ENCODE measurements at places on chromosomes 3 and 15.

- H3K36me3 ChIP-seq = peaks cover 91% of the 10 kb centered on the region
- no peaks in the 10 kb centered on the region for H3K27me3 ChIP-seq
- H3K4me1 ChIP-seq = peaks cover 19% of the 10 kb centered on the region
- H3K4me3 ChIP-seq = no peak overlapping the region
- H3K27ac ChIP-seq = peak overlapping the region; percentile 12
These were observed 8.0 kb downstream of the NFKBIZ start for GRCh38 chr3:101857301-101857741.

DNA sequence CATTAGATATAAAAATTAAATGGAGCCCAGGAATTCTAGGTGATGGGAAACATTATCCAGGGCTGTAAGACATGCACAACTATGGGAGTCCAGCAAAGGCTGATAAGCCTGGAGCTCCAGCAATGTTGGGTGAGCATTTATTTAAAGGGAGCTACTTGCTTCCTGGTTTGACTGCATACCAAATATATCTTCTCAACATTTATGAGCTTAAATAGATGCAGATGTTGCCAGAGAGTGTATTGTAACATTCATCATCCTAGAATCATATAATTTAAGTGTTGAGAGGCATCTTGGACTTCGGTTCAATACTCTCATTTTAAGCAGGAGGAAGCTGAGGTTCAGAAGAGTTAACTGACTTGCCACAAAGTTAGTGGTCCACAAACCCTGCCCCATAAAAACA, 12.2 kb upstream of the POLR2M start:
- DNase-seq = no peak
- H3K4me3 ChIP-seq = no peak overlapping the region
- no peaks in the 10 kb centered on the region for H3K36me3 ChIP-seq
- no peak overlapping the region for H3K27ac ChIP-seq
- no peaks in the 10 kb centered on the region for H3K27me3 ChIP-seq

DNA sequence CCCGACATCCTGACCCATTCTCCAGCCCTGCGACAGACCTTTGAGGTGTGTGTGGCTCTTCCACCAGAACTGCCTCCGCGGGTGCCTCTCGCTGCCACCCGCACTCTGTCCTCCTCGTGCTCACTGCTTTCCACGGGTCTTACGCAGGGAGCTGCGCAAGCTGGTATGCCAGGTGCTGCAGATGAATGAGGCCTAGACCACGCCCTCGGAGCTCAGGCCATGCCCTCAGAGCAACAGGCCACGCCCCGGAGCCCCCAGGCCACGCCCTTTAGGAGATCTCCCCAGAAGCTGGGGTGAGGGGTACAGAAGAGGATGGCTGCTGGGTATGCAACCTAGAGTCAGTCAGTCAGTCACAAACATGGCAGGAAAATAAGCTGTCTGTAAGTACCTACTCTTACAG, 300.3 kb downstream of the GABRG3 start:
- H3K4me1 ChIP-seq = no peaks in the 10 kb centered on the region
- H3K4me3 ChIP-seq = no peak overlapping the region
- H3K27ac ChIP-seq = no peak overlapping the region
- no peaks in the 10 kb centered on the region for H3K27me3 ChIP-seq

- H3K27me3 ChIP-seq = no peaks in the 10 kb centered on the region
- H3K4me1 ChIP-seq = no peaks in the 10 kb centered on the region
- H3K36me3 ChIP-seq = no peaks in the 10 kb centered on the region
- no peak for DNase-seq
These were observed 908.4 kb downstream of the EPHA3 start for GRCh38 chr3:90015688-90016356.

GRCh38 chr15:64029110-64029509, 17.2 kb downstream of the DAPK2 start:
- no peaks in the 10 kb centered on the region for H3K27me3 ChIP-seq
- H3K27ac ChIP-seq = peak overlapping the region; percentile 8
- peaks cover 36% of the 10 kb centered on the region for H3K4me1 ChIP-seq
- DNase-seq = no peak
- peaks cover 18% of the 10 kb centered on the region for H3K36me3 ChIP-seq

DNA sequence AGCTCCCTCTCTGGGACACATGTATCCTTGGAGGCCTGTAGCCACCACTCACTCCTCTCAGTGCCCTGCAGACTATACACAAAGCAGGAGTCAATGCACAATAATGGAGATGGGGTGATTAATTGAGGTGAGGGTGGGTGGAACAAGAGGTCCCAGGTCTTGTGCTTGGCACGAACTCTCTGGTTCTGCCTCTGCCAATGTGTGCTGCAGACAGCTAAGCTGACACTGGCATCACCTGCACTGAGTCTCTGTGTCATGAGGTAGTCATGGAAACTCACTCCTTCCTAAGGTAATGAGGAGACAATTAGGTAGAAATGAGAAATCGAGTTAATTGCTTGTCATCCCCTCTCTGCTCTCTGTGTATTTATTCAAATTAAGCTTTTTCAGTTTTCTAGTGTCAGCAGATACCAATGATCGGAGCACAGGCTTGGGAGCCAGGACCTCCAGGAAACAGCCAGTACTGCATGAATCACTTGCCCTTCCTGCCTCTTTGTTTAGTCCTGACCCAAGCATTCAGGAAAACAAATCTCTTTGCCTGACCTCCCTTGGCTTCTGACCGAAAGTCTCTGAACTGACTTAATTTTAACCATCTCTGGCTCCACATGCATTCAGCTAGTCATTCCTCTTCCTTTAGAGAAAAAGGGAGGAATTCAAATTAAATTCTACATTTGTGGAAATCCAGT, 56.7 kb downstream of the DRD3 start:
- DNase-seq = no peak
- H3K4me3 ChIP-seq = no peak overlapping the region
- H3K4me1 ChIP-seq = peaks cover 6% of the 10 kb centered on the region
- H3K27me3 ChIP-seq = no peaks in the 10 kb centered on the region

DNA sequence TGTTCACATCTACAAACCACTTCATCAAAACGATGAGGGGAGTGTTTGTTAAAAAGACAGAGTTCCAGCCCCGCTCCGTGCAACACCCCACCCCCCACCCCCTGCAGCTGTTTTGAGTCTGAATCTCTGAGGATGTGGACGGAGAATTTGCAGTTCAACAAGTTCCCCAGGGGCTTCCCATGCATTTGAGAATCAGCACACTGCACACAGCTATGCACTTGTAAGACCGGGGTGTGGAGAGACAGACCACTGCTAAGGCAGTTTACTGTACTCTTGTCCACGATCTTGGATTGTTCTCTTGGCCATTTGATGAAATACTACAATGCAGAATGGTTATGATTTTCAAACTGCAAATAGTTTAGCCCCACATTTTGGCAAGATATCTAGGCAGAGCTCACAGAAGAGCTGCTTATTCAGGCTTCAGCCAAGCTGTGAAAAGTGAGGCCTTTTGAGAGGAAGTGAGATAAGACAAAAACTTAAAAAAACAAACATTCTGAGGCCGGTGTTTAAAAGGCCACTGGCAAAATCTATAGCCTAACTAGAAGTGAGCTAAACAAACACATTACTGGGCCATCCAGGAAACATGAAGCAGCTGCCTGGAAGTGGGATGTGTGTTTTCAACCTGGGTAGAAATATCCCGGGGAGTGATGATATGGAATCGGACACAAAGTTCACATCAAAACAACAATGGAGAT, 308.2 kb upstream of the ADAMTS9 start:
- no peak overlapping the region for H3K27ac ChIP-seq
- H3K36me3 ChIP-seq = no peaks in the 10 kb centered on the region
- no peak for DNase-seq
- no peaks in the 10 kb centered on the region for H3K4me1 ChIP-seq
- no peak overlapping the region for H3K4me3 ChIP-seq

- no peak for DNase-seq
- H3K27me3 ChIP-seq = no peaks in the 10 kb centered on the region
- peaks cover 39% of the 10 kb centered on the region for H3K4me1 ChIP-seq
- H3K4me3 ChIP-seq = no peak overlapping the region
- H3K36me3 ChIP-seq = no peaks in the 10 kb centered on the region
- H3K27ac ChIP-seq = peak overlapping the region; percentile 51
These were observed 233.4 kb downstream of the CHST2 start for GRCh38 chr3:143352850-143353550.

GRCh38 chr3:81530180-81530939, 231.1 kb downstream of the GBE1 start:
- no peak overlapping the region for H3K27ac ChIP-seq
- DNase-seq = no peak
- H3K4me1 ChIP-seq = no peaks in the 10 kb centered on the region
- no peaks in the 10 kb centered on the region for H3K27me3 ChIP-seq
- H3K4me3 ChIP-seq = no peak overlapping the region
- H3K36me3 ChIP-seq = peaks cover 7% of the 10 kb centered on the region

GRCh38 chr3:186172353-186172752, 63.5 kb upstream of the ETV5 start:
- no peaks in the 10 kb centered on the region for H3K27me3 ChIP-seq
- no peak overlapping the region for H3K4me3 ChIP-seq
- no peak for DNase-seq

DNA sequence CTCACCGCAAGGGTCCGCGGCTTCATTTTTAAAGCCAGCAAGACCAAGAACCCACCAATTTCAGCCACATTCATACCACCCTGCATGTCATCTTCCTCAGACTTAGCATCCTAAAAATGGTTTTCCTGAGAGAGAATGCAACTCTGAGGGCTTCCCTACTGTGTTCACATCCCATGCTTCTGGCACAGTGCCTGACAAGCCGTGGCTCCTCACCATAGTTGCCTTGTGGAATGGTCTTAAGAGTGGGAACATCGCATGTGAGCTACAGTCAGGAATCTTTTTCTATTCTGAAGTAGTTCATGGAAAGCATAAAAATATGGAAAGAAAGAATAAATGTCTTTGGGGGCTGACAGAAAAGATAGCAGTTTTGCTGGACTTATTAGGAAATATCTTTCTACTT, 120.3 kb downstream of the RAP2B start:
- peaks cover 21% of the 10 kb centered on the region for H3K4me1 ChIP-seq
- no peaks in the 10 kb centered on the region for H3K36me3 ChIP-seq
- no peak for DNase-seq
- no peaks in the 10 kb centered on the region for H3K27me3 ChIP-seq
- no peak overlapping the region for H3K4me3 ChIP-seq
- H3K27ac ChIP-seq = no peak overlapping the region

DNA sequence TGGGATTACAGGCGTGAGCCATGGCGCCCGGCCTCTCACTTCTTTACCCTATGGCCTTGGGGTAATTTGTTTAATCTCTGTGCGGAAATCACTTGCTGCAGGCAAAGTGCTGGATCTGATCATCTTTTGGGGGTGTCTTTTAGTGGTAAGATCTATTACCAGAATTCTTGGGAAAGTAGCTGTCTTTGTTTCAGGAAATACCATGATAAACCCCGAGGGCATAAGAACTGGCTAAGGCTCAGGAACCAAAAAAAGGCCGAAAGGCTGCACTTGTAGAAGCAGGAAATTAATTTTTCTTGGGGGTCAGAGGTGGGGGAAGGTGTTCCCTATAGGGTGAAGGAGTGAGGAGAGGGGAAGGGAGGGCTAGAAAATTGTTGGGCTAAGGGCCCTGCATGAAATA, 22.7 kb upstream of the IGF2BP2 start:
- H3K36me3 ChIP-seq = no peaks in the 10 kb centered on the region
- H3K4me1 ChIP-seq = no peaks in the 10 kb centered on the region
- no peaks in the 10 kb centered on the region for H3K27me3 ChIP-seq

GRCh38 chr3:129123314-129124060, 1.9 kb upstream of the RAB43 start:
- DNase-seq = peak; percentile 69
- H3K27me3 ChIP-seq = no peaks in the 10 kb centered on the region
- H3K4me1 ChIP-seq = peaks cover 16% of the 10 kb centered on the region
- no peak overlapping the region for H3K4me3 ChIP-seq
- peaks cover 10% of the 10 kb centered on the region for H3K36me3 ChIP-seq

GRCh38 chr3:13846238-13846637, 33.6 kb downstream of the WNT7A start:
- no peaks in the 10 kb centered on the region for H3K4me1 ChIP-seq
- no peak overlapping the region for H3K4me3 ChIP-seq
- H3K27ac ChIP-seq = no peak overlapping the region
- H3K27me3 ChIP-seq = no peaks in the 10 kb centered on the region
- DNase-seq = no peak
- no peaks in the 10 kb centered on the region for H3K36me3 ChIP-seq
